GM13976 (cell line): ENCODE measurements at places on chromosomes 5 and 9.

- DNase-seq = no peak
These were observed 26.3 kb upstream of the SHOC1 start for GRCh38 chr9:111821006-111821528.

DNA sequence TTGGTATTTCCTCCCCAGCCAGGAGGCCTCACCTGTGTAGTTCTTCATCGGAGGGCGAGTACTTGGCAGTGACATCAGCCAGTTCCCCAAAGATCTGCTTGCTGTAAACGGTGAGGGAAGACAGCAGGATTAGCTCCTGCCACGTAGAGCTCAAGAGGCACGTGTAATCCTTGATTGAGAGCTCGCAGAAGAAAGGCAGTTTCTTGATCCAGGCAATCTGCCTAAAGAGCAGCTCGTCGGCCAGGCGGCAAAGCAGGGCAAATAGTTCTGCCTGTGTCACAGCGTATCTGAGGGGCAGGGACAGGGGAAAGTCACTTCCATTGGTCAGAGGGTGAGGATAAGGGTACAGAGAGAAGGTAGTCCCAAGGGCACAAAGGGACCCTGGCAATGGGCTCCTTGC lies 28.6 kb upstream of the NR5A1 start:
- DNase-seq = no peak

- DNase-seq = no peak
These were observed 4.1 kb upstream of the CLK4 start for GRCh38 chr5:178630951-178631350.

GRCh38 chr5:167709625-167710024 lies 581.8 kb upstream of the WWC1 start:
- peak; percentile 13 for DNase-seq

- no peak for DNase-seq
These were observed 80.8 kb downstream of the ZNF608 start for GRCh38 chr5:124665625-124666024.

GRCh38 chr5:155898284-155898683 lies 428.7 kb upstream of the SGCD start:
- no peak for DNase-seq

DNA sequence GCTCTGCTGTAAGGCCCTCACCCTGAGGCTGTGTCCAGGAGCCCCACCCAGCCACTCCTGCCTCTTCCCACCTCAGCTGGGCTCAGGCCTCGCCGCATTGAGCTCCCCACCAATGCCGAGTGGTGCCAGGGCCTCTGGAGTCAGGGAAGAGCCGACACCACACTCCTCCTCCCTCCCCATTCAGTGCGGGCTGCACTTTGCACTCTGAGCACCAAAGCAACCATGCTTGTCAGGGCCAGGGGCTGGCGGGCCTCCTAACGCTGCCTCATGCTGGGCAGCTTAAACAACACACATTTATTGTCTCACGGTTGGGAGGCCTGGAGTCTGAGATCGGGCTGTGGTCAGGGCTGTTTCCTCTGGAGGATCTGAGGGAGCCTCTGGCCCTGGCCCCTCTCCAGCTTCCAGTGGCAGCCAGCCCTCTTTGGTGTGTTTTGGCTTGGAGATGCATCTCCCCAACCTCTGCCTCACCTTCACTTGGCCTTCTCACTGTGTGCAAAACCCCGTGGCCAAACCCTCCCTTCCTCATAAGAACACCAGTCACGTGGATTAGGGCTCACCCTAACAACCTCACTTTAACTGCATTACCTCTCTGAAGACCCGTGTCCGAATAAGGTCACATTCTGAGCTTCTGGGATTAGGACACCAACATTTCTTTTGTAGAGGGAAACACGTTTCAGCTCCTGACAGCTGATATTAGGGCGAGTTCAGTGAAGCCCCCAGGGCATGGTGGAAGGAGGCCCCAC lies 157.8 kb downstream of the MED10 start:
- DNase-seq = no peak

DNA sequence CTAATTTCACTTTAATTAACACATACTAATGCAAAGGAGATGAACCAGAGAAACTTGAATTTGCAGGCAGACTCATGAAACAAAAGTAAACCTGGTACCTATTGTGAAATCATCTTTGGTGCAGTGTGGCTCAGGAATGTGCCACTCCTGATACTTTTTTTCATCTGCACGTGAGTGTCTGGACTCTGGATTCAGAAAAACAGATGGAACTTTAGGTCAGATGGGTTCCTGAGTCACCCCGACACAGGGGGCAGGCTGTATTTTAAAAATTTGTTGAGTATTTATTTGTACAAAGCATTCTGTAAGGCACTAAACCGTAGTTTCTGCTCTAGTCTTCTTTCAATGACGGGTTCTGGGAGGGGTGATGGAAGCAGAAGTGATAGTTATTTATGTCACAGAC lies 52.2 kb upstream of the TUT7 start:
- no peak for DNase-seq

GRCh38 chr5:149054416-149054815 lies 8.4 kb downstream of the SH3TC2 start:
- no peak for DNase-seq

DNA sequence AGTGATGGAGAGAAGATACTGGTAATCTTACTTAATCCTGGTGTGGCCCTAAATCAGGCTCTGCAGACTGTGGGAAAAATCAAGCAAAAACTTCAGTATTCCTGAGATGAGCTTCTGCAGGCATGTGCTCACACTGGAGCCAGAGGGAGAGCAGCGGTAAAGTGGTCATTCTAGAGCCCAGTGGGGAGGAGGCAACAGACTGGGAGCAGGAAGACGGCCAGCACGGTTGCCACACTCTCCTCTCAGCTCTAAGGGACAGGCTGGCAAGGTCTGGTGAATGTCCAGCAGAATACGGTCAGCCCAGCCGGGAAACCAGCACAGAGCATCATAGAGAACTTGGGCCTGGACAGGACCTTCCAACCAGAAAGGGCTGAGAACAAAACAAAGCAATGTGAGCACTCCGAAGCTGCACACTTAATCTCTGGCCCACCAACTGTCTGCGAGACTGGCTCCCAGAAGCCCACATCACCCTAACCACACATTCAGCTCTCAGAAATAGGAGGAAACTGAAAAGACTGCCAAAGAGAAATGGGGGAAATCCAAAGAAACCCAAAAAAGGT lies 30.3 kb downstream of the MED27 start:
- DNase-seq = no peak

GRCh38 chr9:102355982-102356381 lies 617.5 kb upstream of the GRIN3A start:
- DNase-seq = no peak

GRCh38 chr9:33164138-33164809 lies 2.9 kb downstream of the B4GALT1 start:
- DNase-seq = peak; percentile 60

- no peak for DNase-seq
These were observed 12.0 kb downstream of the PSMB7 start for GRCh38 chr9:124403246-124403645.

GRCh38 chr9:86940774-86941173 lies 6.5 kb downstream of the GAS1 start:
- DNase-seq = no peak

DNA sequence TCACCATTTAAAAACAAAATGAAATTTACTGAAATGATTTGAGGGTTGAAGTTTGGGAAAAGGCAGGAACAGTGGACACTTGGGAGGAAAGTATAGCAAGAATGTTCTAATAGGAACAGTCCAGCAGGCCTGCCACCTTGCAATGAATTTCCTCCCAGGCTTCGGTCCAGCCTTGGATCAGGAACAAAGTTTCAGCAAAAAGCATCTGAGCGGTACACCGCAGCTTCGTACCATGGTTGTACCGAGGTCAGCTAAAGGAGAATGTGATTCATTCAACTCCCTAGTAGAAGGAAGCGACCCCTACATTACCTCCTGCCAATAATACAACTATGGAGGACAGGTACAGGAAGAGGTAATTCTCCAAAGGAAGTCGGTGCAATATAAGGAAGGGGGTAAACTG lies 111.4 kb downstream of the ENC1 start:
- DNase-seq = no peak

GRCh38 chr5:33411498-33411897 lies 29.3 kb upstream of the TARS1 start:
- DNase-seq = no peak

DNA sequence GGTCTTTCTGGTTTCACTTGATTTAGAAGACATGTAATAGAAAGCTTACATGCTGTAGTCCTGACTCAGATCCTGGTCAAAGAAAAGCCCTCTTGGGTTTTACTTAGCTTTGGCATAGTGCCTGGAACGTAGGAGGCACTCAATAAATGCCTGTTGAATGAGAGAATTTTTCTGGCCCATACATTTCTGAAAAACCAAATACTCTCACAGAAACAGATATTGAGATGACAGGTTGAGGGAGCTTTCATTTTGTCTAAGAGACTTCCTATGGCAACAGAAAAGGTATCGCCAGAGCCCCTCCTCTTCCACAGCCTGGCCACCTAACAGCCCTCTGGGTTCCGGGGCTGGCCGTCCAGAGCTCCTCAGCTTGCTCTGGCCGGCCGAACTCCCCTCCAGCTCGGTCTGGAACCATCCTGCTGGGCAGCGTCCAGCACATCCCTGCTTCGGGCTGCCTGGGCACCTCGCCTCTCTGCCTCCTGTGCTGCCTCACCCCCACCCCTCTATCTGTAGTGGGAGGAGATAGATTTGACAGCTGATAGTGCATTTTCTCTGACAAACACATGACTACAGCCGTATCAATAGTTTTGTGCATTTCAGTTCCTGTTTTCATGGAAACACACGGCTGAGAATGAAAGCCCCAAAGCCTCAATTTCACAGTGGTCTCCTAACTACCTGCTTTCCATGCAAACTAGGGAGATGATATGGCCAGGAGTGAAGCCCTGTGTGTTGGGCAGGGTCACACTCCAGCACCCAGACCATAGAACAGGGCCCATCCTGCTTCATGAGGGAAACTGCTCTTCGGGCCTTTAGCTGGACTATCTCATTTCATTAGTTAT lies 1.1 kb downstream of the IL4 start:
- DNase-seq = peak; percentile 84

DNA sequence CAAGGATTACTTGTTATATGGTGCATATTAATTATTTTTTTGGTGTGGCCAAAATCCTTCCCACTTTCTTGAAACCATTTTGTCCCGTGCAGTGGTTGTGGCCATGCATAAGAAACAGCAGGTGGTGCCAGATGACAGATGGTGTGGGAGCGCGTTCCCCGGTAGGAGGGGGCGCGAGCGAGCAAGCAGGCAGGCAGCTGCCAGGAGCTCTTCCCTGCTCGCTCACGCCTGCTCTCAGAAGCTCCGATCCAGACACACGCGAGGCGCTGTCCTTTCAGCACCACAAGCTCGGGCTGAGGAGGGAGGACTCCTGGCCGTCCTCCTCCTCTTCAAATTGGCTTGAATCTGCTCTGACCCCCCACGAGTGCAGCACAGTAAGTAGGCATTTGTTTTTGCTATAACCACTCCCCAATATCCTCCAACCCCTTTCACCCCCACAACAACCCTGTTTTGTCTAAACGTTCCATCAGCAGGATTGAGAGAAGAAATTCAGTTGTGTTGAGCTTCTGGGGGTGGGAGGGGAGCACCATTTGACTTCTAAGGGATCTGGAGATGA lies at the start of gene NSG2:
NSG2 (plus strand) TSS at position 237 of the 556 bp plus-strand sequence. CDS start 1,050 bp downstream, outside the sequence.
- peak; percentile 73 for DNase-seq

- no peak for DNase-seq
These were observed 44.7 kb upstream of the ITGA1 start for GRCh38 chr5:52743012-52743411.

DNA sequence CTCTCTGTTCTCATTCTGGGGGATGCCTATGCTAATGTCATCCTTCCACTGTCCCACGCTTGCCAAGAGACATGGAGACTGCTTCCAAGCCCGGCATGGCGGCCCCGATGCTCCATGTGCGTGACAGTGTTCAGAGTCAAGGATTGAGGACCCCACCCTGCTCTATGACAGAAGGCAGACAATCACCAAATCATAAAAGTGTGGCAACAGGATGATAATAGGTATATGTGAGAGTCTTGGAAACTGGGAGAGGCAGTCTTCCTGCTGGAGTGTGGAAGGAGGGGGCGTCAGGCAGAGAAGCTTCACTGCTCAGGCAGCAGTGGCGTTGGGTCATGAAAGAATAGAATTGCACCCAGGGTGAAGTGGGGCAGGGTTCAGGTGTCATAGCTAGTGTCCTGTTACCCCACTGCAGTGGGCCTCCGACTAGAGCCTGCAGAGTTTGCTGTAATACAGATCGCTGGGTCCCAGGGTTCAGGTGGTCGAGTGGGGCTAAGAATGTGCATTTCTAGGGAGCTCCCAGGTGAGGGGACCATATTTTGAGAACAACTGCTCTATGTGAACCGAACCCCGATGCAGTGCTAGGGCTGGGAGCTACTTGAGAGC lies 12.5 kb upstream of the GADD45G start:
- DNase-seq = no peak

DNA sequence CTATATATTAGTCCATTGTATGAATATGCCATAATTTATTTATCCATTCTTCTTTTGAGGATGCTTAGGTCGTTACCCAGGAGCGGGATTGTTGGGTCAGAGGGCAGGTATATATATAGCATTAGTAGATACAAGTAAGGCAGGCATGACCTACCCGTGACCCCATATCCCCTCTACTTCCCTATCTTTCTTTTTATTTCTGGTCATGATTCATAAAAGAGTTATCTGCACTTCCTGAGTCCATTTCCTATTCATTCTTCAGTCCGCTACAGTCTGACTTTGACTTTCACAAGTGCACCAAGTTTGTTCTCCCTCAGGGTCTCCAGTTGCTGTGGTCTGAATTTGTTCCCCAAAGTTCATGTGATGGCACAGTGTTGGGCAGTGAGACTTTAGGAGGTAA lies 6.9 kb downstream of the RHOBTB3 start:
- DNase-seq = no peak

- no peak for DNase-seq
These were observed 2.0 kb downstream of the ADAMTS13 start for GRCh38 chr9:133424187-133424586.

GRCh38 chr5:170466988-170467707 lies 36.7 kb upstream of the KCNIP1 start:
- DNase-seq = no peak

DNA sequence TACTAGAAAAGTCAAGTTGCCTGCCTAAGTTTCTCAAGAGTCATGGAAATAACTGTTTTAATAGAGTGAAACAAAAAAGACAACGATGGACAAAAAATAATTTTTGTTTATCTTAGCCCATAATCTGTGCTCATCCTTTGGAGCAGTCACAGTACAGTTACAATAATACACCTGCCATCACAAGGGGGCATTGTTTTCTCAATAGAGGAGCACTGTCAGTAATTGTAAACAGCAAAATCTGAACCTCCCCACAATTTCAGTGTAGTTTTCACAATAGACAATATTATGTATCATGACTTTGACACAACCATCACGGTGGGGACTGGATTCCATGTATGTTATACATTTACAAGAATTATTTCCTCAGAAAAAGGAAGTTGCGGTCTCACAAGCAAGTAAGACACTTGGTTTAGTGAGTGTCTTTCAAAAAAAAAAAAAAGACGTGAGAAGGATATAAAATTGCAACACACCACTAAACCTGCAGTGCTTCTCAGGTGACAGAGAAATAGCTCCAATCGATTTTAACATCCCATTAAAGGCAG lies 586.3 kb downstream of the PTPRD start:
- DNase-seq = no peak

GRCh38 chr5:78602400-78602799 lies 46.2 kb downstream of the LHFPL2 start:
- no peak for DNase-seq

- DNase-seq = no peak
These were observed 3.6 kb downstream of the PSMB7 start for GRCh38 chr9:124411514-124412227.

GRCh38 chr5:76337953-76338451 lies 65.1 kb upstream of the IQGAP2 start:
- DNase-seq = peak; percentile 61
